ENCODE measurements at places on chromosomes 6 and 20. TPM values are rescaled to one million over a fixed set of nuclear protein-coding genes. Genes with fewer than 3 reads are reported as not detected.

Gene GNAS-AS1
- 1.2 TPM for polyA plus RNA-seq

Gene XKR7
- polyA plus RNA-seq, result 0.02 TPM

Gene VIP
- polyA plus RNA-seq, result 2.5 TPM

Gene ARMC12
- polyA plus RNA-seq, result 2.0 TPM

Gene SCRT2
- not detected for polyA plus RNA-seq

Gene RAET1L
- polyA plus RNA-seq, result not detected
